GM20000 (cell line): ENCODE measurements at places on chromosomes 2 and 18.

DNA sequence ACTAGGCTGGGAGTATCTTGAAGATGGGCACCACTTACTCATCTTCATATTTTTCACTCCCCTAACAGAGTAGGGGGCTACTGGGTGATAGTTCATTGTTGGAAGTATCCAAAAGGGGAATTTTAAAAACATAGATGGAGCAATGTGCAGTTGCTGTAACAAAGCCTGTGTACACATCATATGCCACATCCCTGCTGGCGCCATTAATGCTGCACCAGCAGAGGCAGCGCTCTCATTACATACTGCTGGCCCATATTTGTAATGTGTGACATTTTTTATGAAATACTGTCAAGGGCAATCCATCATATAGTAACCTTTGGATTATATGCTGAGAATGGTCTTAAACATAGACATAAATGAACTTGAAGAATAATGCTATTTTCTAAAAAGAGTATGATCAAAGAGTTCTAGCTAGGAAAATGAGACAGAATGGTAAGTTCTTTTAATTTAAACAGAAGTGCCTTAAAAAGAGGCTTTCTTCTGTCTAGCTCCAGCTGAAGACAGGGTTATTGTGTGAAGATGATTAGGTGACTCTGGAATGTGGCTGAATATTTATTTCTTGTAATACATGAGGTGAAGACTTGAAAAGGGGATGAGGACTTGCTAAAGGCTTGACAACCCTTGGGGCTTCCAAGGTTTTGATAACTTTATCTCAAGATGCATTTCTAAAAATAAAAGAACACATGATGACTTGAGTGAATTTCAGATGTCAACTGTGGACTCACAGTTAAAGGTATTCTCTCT lies 2.4 kb upstream of the TMEM178A start:
- DNase-seq: no peak

- no peak for DNase-seq
These were observed 11.7 kb upstream of the TMEM37 start for GRCh38 chr2:119419803-119420508.

DNA sequence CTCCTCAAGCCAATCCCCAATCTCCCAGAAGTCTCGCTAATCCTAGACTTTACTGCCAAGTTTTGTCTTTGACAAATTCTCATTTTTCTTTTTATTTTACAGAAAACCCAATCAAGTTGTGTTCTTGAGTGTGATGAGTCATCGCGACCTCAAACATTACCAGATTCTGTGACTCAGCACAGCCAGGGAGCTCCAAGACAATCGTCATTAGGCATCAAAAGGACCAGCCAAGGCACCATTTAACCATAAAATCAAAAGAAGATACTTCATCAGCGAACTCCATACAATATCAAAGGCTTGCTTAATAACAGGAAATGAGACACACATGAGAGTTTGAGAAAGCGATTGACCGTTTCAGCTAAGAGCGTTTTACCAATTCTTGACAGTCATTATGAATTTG lies 146.2 kb upstream of the AGAP1 start:
- no peak for DNase-seq

DNA sequence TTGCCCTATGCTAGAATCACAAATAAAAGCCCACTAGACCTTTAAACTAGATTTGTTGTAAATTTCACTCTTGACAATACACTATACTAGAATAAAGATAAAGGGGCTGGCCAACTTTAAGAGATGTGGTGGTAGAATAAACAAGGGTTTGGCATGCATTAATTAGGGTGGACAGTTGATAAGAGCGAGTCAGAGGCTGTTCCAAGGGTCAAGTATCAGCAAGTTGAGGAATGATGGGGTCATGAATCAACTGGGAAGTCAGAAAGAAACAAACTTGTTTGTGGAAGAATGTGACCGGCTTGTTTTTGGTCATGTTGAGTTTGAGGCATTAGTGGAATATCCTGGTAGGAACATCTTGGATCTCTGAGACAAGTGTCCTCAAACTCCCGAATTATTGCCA lies 398.3 kb upstream of the TNP1 start:
- DNase-seq: no peak
